Fibroblast of skin of right biceps (primary cell): ENCODE measurements at places on chromosomes 7 and 10.

DNA sequence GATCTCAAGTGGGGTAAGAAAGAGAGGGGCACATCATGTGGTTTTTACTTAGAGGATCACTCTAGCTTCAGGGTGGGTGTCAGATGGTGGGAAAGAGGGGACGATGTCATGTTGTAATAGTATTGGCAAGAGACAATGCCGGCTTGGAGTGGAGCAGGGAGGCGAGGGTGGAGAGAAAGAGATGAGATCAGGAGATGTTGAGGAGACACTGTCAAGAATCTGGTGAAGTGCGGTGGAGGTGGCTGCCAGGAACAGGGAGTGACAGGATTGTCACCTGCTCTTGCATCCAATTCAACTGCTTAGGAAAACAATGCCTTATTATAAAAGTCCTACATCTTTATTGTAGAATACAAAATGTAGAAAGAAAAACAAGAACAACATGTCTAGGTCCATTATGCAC lies 63.0 kb upstream of the MKI67 start:
- DNase-seq = no peak

DNA sequence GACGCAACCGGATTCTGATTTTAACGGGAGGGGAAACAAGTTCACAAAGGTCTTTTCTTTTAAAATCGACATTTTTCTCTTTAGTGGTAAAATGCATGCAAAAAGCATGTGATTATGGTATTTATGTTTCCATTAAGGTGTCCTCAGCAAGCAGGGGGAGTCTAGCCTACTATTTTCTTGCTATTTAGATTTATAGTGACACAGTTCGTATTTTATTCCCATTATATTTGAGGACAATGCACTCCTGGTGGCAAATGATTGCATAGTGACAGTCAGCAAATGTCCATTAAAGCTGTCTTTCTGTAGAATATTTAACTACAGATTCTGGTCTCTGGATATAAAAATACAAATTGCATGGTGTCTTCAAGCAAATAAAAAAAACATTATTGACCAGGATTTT lies 554.2 kb downstream of the PARD3 start:
- no peak for DNase-seq

DNA sequence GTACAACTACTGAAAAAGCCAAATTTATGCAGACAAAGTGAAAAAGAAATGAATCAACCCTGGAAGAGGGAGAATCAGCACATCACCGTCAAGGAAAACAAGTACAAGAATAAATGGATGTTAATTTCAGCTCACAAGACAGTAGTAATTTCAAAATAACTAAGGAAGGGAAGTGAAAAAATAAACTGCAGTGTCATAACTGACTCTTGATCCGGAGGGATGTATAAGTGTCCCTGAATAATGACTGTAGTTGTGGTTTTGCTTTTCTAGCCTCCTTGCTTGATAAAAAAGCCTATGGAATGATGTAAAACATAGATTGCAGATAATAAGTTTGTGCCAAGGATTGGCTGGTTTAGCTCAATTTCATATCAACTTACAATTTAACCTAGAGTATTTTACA lies 721.1 kb upstream of the C7orf33 start:
- no peak for DNase-seq

DNA sequence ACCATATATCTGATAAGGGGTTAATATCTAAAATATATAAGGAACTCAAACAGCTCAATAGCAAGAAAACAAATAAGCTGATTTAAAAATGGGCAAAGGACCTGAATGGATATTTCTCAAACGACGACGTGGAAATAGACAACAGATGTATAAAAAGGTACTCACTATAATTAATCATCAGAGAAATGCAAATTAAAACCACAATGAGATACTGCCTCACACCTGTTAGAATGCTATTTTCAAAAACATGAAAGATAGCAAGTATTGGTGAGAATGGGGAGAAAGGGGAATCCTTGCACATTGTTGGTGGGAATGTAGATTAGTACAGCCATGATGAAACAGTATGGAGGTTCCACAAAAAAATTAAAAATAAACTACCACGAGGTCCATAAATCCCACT lies 163.2 kb downstream of the DKK1 start:
- no peak for DNase-seq

DNA sequence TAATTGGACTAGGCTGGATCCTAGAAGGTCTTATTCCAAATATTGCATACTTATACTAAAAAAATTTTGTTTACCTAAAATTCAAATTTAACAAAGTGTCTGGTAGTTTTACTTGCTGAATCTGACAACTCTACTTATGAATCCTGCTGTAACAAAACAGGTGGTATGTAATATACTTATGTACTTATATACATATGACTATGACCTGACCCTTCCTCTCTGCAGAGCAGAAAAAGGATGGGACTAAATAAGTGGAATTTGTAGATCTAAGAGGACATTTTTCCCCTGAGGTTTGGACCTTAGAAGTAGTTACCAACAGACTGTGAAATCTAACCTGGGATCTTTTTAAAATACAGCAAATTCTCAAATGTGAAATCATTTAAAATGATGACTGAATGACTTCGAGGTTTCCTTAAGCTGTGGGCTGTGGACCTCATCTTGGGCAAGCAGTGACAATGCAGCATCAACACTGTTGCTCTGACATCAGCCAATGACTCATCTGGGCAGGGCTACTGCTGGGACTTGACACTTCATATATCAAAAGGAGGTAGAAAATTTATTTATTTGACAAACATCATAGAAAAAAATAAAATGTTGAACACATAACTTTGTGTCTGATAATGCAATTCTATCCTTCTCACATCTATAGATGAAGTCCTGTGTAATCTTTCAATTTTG lies 73.6 kb downstream of the RELN start:
- DNase-seq = no peak
